Fibroblast of pulmonary artery (primary cell): ENCODE measurements at places on chromosomes 1 and 21.

DNA sequence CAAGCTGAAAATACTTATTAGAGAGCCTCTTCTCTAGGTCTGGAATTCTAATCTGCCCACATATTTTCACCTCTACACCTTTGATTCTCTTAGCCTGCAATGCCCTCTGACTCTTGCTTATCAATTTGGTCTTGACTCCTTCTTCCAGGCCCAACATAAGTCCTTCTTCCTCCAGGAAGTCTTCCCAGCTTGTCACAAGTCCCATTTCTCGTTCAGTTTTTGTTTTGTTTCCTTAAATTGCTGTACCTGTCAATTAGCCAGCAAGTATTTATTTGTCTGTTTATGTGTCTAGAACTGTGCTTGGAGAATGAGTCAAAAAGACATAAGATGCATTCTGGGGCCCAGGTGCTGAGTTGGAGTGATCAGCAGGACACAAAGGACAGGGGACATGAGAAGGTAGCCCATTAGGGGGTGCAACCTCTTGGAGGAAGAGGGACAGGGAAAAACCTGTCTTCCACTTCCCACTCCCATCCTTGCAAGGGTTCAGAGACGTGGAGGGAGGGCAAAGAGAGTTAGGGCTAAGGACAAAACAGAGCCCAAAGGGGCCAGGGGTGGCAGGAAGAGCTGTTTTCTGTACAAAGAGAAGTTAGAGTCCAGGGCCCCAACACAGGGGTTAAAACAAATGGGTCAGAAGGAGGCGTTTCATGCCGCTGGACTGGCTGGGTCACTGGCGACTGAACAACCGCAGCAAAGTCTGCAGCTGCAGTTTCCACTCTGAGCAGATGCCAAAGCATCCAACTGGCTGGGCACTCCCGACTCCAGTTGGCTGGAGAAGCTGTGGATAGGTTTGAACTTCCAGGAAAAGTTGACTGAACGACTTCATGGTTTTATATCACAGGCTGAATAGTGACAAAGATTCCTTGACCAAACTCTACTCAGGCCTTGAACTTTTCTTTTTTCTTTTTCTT, 10.7 kb upstream of the CNR2 start:
- no peak for DNase-seq

GRCh38 chr1:3730543-3731247, 21.6 kb upstream of the CCDC27 start:
- no peak for DNase-seq

DNA sequence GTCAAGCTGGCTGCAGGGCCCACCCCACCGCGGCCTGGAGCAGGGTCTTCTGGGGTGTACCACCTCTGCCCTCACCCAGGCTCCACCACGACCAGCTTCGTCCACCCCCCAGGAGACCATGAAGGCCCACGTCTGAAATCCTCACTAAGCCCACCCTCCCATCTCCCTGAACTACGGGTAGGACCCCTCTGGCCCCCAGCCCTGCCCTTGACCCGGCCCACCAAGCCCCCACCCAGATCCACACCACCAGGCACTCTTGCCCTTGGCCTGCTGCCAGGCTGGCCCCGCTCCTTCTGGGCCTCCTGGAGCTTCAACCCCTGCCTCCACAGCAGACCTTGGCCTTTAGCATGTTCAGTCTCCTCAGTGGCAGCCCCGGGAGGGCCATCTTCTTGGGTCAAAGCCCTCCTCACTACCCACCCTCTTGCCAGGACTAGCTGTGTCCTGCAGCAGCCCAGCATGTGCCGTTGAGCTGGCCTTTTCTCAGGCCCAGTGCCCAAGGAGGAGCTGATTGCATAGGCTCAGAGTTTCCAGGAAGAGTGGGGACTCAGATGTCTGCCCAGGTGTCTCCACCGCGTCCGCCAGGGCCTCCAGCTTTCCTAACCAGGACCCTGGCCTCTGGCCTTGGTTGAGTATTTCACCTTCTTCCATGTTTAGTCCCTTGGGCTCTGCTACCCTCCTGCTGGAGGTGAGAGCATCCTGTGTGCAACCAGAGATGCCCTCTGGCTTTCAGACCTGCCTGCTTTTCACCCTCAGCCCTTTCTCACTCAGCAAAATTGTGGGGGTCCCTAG, 17.7 kb upstream of the SAMD11 start:
- DNase-seq: no peak

DNA sequence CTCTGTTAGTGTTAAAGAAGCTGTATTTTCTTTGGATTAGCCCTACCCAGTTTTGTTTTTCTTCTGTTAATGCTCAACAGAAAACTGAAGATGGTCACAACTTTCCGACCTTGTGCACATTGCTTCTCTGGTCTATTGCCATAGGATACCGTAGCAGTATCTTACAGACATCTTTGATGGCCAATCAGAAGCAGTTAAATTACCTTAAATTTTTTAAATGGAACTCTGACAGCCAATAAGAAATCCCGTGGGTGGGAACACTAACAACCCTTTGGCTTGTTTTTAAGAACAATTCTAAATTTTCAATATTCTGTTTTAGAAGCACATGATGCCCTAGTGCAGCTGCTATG, 17.2 kb downstream of the NFYC start:
- peak; percentile 93 for DNase-seq

- DNase-seq: no peak
Measured at GRCh38 chr1:32250893-32251716, at the start of gene LCK. Gene LCK, plus strand, starts transcription at chr1:32251265. Its CDS starts 23,065 bp downstream, at chr1:32274330.

DNA sequence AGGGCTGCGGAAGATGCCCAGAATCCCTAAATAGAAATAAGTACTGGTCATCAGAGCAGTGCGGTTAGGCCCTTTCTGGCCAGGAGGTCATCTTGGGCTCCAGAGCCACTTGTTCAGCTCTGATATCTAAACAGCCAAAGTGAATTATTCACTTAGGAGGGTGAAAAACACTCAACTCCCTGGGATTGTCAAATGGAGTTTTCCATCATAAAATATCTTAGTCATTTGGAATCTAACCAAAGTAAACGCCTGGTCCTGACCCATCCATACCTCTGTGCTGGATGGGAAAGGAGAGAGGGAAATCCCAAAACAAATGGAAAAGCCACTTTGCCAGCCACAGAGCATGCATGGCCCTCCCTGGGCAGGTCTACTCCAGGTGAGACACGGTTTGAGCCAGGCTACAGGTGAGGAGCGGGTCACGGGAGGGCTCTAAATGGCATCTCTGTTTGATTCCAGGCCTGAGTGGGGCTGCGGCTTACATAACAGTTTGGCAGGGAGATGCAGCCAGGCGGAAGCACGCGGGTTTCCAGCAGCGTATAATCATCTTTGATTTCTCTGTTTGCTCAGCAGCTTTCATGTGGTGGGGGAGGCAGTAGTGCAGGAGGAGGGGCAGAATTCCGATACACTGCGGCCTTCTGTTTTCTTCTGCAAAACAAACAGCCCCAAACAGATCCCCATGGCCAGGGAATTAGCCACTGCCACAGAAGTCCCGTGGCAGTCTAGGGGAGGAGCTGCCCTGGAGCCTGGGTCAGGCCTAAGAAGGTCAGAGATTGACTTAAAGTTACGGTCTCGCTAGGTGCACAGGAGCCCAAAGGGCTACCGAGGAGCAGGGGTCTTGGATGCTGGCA, 59.1 kb upstream of the ZNF648 start:
- peak; percentile 4 for DNase-seq

- no peak for DNase-seq
Measured at GRCh38 chr1:21621761-21622436, 47.3 kb downstream of the RAP1GAP start.

GRCh38 chr1:165910764-165911421, 83.5 kb downstream of the UCK2 start:
- DNase-seq: no peak

GRCh38 chr1:27116232-27116631, 38.7 kb downstream of the SLC9A1 start:
- peak; percentile 49 for DNase-seq

DNA sequence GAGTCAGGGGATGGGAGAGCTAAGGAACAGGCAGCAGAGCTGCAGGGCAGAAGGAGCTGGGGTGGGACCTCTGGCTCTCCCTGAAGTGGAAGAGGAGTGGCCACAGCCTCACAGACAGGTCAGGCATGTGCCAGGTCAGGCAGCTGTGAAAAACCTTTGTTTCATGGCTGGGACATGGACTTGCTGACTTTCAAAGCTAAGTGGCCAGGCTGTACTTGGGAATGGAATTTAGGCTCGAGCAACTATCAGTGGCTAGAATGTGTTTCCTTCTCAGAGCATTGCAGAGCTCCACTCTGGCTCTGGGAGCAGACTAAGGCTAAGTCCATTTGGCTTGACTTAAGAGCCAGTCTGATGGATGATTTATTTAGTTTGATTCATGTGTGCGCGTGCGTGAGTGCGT, 385.1 kb downstream of the LMX1A start:
- DNase-seq: no peak

DNA sequence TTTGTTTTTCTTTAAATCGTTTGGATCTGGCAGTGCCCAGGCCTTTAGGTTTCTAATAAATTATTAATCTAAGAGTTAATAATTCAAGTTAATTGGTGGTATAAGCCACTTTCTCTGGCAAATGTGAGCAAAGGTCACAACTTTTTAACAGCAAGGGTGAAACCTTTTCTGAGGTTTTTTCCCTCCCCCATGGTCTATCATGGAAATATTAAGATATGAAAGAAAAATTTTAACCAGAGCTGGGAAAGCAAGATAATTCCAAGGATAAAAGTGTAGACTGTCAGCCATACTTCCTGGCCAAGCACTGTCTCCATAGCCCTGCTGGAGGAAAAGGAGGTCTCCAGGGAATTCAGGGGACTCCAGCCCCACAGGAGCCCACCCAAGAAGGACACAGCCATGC, 341.2 kb downstream of the SETD4 start:
- no peak for DNase-seq

- no peak for DNase-seq
Measured at GRCh38 chr1:78536427-78536826, 45.7 kb downstream of the PTGFR start.

GRCh38 chr1:1437904-1438376, 2.5 kb downstream of the VWA1 start:
- no peak for DNase-seq

DNA sequence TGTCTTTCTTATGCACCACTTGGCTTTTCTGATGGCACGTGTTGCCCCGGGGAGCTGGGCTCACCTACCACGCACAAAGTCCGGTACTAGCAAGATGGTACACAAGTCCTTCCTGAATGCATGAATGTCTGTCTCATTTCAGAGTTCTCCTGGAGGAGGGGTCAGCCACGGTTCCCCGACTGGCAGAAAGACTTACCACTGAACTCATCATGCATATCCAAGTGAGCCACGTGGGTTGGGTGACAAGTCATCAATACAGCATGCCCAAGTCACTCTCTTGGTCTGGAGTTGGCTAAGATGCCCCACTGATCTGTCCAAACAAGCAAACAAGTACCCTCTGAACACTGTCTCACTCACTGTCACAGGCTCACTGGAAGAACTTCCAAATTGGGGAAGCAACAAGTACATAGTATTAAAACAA, 28.6 kb upstream of the MX1 start:
- DNase-seq: no peak

DNA sequence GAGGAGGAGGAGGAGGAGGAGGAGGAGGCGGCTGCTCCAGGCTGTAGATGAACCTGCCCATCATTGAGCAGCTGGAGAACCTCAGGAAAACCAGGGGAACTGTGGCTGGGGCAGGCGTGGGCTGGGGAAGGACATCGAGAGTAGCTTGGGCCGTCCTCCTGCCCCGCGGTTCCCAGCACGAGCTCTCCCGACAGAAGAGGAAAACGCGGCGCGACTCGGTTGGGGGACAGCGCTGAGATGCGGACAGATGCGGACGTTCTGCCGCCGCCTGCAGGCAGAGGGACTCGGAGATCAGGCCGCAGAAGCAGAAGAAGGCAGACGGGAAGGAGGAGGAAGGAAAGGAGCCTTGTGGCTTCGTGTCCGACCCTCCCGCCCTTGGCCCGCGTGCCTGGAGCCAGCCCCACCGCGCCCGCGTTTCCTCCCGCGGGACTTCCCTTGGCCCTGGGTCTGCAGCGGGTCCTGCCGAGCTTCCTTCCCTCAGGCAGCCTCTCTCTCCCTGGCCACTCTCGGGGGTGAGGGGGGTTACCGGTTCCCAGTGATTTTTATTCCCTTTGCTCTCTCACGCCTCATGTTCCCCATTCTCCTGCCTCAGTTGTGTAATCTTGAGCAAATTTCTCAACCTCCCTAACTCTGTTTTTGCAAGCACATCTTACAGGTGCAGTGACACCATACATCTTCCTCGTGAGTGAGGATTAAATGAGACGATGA, 1.7 kb upstream of the TNFRSF9 start:
- peak; percentile 56 for DNase-seq

- DNase-seq: no peak
Measured at GRCh38 chr1:86104606-86105532, 51.7 kb downstream of the COL24A1 start.

- peak; percentile 14 for DNase-seq
Measured at GRCh38 chr1:159944623-159945455, 574 bp downstream of the IGSF9 start.

- DNase-seq: no peak
Measured at GRCh38 chr1:53737648-53738204, 1.2 kb downstream of the GLIS1 start.

DNA sequence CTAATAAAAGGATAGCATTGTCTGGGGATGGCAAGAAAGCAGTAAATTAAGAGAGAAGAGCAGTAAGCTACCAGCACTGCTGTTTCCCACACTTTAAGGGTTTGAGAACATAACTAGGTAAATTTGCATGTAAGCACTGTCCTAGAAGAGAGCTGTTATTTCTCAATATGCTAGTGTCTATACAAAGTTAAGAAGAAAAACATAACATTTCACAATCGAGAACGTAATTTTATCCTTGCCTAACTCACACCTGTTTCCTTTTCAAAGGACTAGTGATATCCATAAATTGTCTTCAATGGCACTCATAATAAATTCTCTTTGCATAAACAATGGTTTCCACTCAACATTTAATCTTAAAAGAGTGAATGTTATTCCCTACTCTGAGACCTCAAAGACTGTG, 576.0 kb downstream of the PTBP2 start:
- no peak for DNase-seq

- DNase-seq: peak; percentile 16
Measured at GRCh38 chr1:98733782-98734112, 72.2 kb downstream of the SNX7 start.

- DNase-seq: no peak
Measured at GRCh38 chr1:12064073-12064969, 1.2 kb downstream of the TNFRSF8 start.

GRCh38 chr1:163265547-163265946, 56.2 kb upstream of the NUF2 start:
- DNase-seq: no peak

DNA sequence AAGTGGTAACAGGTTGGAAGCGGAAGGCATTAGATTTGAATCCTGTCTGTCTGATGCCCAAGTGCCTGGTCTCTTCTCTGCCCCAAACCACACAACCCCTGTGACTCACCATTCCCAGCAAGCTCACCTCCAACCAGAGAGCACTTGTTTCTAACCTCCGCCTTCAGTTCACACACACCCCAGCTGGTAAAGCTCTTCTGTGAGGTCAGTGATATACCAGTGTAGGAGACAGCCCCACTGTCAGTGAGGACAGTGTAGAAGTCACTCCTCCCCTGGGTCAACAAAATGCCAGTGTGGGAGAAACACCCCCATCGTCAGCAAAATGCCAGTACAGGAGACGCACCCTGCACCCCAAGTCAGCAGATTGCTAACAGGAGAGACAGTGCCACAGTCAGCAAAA, 2.6 kb downstream of the RIMS3 start:
- DNase-seq: no peak
